NCI-H2081 (cell line): ENCODE measurements at places on chromosomes 11 and 22.

DNA sequence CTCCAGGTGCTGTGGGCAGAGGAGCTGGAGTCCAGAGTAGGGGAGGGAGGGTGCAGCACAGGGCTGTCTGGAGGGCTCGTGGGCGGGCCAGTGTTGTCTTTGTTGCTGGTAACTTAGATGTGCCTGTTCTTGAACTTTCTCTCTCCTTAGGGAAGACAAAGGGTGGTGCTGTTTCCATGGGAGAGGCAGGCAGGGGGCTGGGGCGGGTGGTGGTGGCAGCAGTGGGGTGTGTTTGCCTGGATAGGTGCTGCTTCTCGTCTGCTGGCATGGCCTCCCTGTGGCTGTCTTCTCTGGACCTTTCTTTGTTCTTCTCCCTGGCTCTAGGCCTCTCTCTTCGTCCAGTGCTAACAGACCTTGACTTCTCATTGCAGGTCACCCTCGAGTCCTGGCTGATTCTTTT lies 8.5 kb downstream of the SIDT2 start:
- DNase-seq = no peak

DNA sequence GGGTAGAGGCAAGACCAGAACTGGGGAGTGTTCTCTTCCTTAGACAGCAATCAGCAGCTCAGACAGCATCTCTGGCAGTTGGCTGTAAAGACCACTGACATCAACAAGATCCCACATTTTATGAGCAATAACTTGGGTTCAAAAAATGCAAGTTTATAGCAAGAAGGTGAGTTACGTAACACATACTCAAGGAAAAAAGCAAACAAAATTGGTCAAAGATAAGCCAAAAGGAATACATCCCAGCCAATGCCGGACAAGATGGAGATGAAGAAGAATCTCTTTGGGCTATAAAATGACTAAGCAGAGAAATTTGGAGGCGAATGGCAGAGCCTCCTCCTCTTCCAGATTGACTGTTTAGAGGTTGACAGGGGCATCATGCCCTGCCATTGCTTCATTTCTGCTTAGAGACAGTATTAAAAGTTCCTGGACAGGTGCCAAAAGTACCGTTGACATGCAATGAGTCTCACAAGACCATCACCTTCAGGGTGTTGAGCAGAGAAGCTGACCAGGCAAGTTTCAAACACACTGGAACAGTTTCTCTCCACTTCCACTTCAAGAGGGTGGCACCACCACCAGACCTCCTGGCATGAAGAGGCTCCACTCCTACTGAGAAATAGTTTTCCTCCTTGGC lies 55.9 kb downstream of the ENDOD1 start:
- DNase-seq = no peak

- no peak for DNase-seq
These were observed 251.8 kb upstream of the BLID start for GRCh38 chr11:122367809-122368231.

- peak; percentile 30 for DNase-seq
These were observed 176.4 kb downstream of the FAM181B start for GRCh38 chr11:82557274-82557673.

GRCh38 chr22:33247758-33248157 lies 189.6 kb upstream of the SYN3 start:
- no peak for DNase-seq

DNA sequence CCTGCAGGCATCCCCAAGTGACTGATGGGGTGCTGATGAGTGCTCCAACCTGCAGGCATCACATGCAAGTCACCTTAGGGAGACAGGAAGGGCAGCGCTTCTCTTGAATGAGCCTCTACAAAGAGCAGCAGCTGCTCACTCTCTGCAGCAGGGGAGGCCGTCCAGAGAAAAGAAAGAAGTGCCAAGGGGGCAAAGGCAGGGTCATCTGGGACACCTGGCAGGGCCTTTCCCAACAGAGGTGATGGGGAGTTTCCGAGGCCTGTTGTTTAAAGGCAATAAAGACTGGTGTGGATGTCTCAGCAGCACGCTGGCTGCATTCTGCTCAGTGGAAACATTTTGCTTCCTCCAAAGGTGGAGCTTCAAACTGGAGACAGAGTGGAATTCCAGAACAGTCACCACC lies 113.7 kb downstream of the ETS1 start:
- DNase-seq = no peak

DNA sequence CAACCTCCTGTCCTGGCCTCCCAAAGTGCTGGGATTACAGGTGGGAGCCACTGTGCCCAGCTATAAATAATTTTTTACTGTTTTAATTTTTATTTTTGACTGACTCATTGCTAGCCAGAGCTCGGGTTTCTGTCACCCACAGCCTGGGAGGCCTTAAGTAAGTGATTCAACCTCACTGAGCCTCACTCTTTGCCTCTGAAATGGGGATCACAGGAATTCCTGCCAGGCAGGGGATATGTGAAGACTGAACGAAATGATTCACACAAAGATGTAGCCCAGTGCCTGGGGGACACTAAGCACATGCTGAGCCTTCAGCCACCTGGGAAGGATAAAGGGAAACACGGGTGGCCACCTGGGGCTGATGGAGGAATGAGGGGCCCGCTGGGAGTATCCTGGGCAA lies 3.8 kb upstream of the LRRC74B start:
- no peak for DNase-seq

DNA sequence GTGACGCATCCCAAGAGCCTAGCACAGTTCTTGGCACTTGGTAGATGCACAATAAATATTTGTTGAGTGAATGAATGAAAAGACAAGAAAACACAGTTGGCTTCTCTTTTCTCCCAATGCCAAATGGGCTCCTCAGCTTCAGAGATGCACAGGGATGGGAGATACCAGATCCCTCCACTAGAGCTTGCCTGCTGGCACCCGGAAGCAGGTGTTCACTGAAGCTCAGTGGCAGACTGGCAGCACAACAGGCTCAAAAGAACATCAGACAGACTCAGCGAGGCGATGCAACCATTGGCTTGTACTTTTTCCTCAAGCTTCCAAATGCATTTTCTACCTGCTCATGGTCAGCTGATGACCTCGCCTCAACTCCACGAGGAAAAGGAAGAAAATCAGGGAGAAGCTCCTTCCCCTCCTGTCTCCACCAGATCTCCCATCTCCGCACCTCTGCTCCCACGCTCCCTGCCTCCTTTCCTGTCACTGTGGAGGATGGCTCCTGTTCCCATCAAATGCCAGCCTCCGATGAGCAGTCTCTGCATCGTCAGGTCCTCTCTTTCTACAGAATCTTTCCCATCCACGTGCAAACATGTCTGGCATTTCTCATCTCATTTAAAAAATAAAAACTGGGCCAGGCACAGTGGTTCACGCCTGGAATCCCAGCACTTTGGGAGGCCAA lies 5.8 kb downstream of the RAPSN start:
- DNase-seq = peak; percentile 44

GRCh38 chr11:8959546-8960166 lies 4.6 kb downstream of the TMEM9B start:
- peak; percentile 35 for DNase-seq

- no peak for DNase-seq
These were observed 3.4 kb downstream of the RPS6KA4 start for GRCh38 chr11:64362339-64362738.

GRCh38 chr22:35378621-35379020 lies 2.3 kb upstream of the HMOX1 start:
- no peak for DNase-seq

DNA sequence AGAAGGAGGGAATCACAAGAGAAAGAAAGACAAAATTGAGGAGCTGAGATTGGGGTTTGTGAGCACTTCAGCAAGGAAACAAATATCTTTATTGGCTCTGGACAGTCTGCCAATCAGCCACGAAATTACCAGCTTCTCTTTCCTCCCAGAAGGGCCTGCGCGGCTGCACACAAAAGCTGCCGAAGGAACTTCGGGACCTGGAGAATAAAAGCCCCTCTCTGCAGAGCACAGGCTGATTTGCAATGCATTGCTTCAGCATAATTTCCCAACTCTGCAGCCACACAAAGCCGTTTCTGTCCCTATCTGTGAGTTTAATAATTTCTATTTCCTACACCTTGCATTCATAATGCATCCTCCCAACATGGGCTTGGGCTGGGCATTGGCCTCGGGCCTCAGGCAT lies 522.6 kb downstream of the BUD13 start:
- no peak for DNase-seq

DNA sequence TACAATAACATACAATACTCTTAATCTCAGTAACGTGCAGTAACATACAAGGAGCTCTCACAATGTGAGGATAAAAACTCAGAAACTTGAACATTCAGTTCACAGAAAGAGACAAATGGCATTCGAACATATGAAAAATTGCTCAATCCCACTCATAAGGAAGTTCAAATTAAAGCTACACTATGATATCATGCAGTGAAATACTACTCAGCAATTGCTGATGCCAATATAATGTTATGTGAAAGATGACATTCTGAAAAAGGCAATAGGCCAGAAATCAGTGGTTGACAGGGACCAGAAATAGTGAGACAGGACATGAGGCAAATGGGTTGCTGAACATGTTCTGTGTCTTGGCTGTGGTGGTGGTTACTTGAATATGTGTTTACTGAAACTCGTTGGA lies 33.7 kb upstream of the PITPNB start:
- no peak for DNase-seq

DNA sequence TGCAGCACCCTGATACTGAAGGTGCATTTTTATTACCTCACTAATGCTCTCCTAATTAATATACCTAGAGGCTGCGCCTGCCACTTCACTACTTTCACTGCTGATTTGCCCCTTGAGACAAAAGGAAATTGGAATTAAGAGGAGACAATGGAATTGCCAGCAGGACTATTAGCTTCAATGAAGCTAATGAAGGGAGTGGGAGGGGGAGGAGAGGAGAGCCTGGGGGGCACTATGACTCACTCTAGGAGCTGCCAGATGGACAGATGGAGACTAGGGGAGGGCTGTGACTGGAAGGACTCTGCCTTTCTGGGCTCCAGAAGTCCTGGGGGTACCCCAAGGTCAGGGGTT lies 102.8 kb upstream of the DRD2 start:
- no peak for DNase-seq

DNA sequence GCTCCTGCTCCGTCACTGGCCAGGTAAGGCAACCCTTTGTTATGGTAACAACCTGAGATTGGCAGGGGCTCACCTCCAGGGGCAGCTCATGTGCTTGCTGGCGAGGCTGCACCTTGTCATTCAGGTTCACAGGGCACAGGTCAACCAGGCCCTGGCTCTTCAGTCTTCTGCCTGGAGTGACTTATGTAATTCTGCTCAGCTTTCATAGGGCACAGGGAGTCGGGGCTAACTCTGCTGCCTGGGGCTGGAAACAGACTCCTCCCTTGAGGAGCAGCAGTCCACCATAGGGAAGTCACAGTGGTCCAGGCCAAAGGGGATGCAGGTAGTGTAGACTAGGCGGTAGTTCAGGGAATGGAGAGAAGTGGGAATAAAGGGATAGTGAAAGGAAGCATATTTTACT lies 1.5 kb upstream of the MIF start:
- DNase-seq = no peak
